Panc1 (cell line): ENCODE measurements at places on chromosomes 12 and 14.

GRCh38 chr14:76977793-76978720 lies 50.5 kb downstream of the IRF2BPL start:
- no peak for DNase-seq

- DNase-seq, result no peak
Observed at GRCh38 chr12:75270157-75270556, 60.0 kb downstream of the CAPS2 start.

DNA sequence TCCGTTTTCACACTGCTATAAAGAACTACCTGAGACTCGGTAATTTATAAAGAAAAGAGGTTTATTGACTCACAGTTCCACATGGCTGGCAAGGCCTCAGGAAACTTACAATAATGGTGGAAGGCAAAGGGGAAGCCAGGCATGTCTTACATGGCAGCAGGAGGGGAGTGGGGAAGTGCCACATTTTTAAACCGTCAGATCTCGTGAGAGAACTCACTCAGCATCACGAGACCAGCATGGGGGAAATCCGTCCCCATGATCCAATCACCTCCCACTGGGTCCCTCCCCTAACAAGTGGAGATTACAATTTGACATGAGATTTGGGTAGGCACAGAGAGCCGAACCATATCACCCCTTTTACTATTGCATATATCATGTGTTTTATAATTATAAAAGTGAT lies 2.0 kb upstream of the PIGH start:
- DNase-seq, result no peak

DNA sequence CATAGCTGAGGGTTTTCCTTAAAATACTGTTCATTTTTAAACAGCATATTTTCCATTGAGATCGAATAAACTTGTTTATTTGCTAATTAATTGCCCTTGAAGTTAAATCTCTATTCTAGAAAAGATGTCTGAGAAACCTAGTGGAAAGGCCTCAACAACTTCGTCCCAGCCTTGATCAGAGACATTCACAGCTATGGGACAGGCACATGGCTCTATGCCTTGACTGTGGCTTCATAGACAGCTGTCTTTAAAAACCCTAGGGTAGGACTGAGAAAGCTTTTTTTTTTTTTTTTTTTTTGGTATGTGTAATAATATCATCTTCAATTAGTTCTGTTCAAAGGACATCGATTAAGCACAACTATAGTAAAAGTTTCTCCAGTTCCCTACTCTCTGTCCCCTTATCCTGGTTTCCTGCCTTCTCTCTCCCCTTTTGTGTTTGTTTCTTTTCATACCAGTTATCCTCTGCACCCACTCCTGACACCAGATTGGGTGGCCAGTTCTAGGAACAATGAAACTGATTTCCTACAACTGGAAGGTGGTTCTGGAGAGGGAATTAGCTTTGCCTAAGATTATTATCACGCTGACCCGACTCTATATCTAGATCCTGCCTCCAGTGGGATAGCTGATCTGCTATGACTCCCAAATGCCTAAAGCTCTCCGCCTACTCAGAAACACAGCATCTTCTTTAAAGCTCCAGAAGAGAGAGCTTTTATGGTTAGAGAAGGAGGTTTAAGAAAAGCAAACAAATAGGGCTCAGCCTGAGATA lies 20.3 kb downstream of the SOCS2 start:
- no peak for DNase-seq

DNA sequence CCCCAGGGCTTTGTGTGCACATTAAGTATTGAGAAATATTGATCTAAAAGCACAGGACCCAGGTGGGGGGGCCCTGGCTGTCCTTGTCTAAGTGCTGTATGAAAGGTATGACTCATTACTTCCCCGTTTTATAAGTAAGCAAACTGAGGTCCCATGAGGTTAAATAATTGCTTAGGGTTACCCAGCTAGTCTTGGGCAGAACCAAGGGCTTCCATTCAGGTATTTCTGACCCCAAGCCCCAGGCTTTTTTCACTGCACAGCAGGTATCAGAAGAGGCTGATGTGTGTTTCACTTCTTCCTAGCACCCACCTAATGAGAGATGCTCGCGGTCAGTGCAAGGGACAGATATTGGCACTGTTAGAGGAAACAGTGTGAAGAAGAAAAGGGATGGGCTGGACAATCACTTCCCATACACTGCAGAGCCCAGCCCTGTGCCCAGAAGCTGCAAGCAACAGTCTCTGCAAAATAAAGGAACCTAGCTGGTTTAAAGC lies 4.7 kb upstream of the TC2N start:
- no peak for DNase-seq

GRCh38 chr14:64871344-64871743 lies 8.4 kb downstream of the SPTB start:
- no peak for DNase-seq

DNA sequence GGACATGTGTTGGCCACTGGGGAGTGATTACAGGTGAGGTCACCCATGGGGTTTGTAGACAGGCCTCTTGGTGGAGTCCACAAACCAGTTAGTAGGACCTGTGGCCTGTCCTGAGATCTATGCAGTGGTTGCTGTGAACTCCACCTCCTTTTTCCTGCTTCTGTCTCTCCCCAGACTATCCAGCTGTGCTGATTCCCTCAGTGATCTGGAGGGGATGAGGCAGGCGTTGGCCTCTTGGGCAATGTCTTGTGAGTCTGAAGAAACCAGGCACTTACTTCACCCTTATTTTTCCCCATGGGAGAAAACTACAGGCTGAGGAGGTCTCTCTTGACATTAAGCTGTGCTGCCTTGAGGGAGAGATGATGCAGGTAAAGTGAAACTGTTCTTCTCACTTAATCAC lies 257.2 kb upstream of the PRICKLE1 start:
- DNase-seq, result no peak

GRCh38 chr12:121883315-121883660 lies 5.3 kb upstream of the PSMD9 start:
- no peak for DNase-seq

GRCh38 chr14:33412450-33412849 lies 473.8 kb downstream of the NPAS3 start:
- DNase-seq, result no peak

DNA sequence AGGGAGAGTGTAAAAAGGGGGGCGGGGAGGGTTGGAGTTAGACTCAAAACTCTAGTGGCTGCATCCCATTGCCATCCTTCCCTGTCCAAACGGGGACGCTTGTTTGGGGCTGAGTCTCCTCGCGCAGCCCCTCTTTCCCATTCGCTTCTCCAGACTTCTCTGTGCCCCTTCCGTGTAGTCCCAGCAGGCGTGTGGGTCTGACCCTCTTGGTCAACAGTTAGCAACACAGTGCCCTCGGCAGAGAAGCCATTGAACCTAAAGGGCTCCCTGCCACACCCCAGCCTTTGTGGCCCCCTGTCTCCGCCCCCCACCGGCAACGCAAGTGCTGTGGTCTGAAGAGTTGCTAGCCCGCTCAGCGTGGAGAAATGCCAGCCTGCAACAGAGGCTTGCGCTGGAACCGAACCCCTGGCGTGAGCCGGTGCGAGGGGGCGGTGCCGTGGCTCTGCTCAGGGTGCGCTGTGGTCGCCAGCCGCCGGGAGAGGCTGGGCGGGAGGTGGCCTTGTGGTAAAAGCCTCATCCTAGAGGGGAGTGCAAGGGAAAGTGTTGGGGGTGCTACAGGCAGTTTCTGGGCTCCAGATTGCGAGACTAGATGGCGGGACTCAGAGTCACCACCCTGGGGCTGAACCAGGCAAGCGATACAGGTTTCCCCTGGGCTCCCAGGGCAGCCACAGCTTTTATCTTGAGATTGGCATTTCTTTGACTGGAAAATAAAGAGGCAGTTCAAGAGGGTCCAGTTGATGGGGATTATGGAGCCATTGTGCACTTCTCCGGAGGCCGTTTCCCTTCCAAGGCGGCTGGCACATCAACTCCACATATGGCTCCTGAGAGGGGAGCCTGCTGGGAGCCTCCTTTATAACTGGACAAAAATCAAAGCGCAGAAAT lies 2.1 kb downstream of the PLXNC1 start:
- DNase-seq, result no peak

- DNase-seq, result no peak
Observed at GRCh38 chr12:12909228-12909994, 18.0 kb downstream of the GPRC5A start.

DNA sequence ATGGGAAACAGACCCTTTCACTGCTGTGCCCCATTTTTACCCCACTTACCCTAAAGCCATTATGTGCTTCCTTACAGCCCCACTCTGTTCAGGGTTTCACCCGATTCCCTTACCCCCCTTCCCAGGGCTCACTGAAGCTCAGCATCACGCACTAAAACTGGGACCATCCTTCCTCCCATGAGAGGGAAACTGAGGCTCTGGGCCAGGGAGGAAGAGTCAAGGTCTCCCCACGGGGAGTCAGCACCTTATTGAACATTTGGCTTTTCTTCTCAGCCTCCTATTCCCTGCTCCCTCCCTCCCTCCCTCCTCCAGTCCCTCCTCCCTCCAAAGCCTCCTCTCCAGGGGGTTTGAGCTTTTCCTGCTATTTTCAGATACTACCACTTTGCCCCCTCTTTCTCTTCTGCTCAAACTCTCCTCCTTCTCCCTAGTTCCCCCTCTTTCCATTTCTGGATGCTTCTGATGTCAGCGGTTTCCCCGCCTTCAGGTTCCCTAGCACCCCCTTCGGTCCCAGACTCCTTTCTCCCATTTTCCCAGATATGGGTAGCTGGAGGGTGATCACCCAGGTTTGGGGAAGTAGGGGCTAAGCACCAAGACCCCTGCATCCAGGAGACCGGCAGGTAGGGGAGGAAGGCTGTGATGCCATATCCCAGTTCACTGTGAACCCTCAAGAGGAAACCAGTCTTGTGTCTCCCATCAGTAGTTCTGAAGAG lies 960 bp downstream of the GPR162 start:
- DNase-seq, result no peak

DNA sequence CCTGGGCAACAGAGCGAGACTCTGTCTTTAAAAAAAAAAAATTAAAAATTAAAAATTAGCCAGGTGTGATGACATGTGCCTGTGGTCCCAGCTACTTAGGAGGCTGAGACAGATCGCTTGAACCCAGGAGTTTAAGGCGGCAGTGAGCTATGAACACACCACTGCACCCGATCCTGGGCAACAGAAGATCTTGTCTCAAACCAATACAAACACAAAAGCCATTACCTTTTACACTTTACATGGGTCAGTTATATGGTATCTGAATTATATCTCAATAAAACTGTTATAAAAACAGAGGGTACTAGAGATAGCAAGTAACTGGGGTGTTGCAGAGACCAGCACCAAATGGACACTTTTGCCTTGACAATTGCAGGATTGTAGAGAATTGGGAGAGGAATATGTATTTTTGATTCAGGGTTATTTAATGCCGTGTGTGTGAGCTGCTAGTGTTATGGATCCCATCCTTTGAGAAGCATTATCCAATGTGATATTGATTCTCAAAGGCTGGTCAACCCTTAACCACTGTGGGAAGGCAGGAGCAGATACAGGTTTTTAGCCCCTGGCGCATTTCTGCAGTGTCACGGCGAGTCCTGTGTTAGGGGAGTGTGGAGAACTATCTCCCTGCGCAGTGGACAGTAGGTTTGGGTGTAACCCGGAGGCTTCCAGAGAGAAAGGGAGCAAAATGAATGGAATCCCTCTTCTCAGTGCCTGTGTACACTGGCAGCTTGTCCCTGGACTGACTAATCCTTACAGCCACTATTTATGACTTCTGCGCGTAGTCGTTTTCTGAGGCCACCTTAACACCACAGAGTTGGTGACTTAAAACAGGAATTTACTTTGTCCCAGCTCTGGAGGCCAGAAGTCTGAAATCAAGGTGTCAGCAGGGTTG lies 4.3 kb downstream of the PSMD9 start:
- DNase-seq, result no peak

DNA sequence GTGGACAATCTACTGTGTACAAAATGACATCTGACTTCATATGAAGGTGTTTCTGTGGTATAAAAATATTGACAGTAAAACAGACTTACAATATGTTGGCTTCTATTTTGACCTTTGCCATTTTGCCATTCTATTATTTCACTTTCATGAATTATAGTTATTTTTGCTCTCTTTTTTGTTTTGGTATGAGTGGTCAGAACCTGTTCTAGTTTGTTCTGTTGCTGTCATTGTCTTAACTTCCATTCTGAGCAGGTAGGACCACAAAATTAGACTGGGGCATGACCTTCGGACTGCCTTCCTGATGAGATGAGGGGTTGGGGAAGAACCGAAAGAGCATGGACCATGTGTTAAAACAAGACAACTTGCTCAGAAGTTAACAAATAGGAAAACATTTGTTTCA lies 36.5 kb upstream of the IFNG-AS1 start:
- DNase-seq, result no peak

- no peak for DNase-seq
Observed at GRCh38 chr14:60637479-60638315, 11.6 kb downstream of the SIX1 start.

DNA sequence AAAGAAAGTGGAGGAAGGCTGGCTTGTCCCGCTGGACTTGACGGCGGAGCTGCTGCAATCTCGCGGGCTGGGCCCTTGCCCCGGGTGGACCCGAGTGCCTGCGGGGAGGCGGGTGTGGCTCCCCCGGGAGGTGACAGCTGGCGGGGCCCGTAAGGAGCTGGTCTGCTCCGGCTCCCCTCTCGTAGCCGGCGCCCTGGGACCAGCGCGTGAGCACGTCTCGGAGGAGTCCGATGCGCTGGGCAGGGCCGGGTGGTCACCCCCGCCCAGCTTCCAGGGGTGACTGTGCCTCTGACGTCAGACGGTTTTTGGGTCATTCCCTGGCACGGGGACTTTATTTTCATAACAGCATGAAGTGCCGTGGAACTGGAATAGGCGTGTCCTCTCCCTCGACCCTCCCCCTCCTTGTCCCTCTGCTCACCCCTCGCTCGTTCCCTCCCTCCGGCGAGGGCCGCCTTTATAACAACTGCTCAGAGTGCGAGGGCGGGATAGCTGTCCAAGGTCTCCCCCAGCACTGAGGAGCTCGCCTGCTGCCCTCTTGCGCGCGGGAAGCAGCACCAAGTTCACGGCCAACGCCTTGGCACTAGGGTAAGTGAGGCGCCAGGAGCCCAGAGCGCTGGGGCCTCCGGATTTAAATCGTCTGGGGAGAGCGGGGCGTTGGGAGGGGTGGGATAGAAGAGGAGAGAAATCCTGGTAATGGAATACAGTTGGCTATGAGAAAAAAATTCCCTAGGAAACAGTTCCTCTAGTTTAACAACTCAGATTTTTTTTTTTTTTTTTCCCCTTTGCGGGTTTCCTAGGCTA lies at the start of gene GPRC5A:
GPRC5A (plus strand) TSS at position 483 of the 801 bp plus-strand sequence. CDS start 16,688 bp downstream, outside the sequence.
- DNase-seq, result peak; percentile 93

DNA sequence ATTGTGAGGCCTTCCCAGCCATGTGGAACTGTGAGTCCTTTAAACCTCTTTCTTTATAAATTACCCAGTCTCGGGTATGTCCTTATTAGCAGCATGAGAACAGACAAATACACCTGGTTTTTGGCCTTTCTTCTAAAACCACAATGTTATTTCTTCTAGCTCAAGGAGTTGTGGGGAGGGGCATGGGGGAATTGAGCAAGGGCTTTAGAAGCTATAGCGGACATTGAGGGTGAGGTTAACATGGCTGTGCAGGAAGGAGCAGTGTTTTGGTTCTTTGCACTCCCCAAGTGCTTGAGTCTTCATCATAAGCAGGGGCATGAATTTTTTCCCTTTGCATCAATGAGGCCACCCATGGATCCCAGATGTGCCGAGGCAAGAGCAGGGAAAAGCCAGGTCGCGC lies 86.8 kb downstream of the SPRING1 start:
- no peak for DNase-seq

DNA sequence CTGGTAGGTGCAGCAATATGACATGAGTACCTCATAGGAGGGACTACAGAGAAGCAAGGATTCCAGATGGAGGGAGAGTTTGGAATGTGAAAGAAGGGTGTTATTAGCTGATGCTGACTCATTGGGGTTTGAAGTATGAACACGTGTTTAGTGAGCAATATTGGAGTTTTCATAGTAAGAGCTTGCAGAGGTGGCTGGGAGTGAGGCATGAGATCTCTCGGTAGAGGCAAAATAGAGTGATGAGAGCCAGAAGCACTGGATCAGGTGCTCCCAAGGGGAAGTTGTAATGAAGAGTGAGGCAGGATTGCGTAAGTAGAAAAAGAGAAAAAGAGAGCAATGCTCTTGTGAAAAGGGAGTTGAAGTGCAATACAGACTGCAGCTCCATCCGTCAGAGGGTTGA lies 42.1 kb downstream of the MGST1 start:
- DNase-seq, result no peak
